Gastroesophageal sphincter (tissue), 4 donors: ENCODE measurements at places on chromosomes 7 and 10.

DNA sequence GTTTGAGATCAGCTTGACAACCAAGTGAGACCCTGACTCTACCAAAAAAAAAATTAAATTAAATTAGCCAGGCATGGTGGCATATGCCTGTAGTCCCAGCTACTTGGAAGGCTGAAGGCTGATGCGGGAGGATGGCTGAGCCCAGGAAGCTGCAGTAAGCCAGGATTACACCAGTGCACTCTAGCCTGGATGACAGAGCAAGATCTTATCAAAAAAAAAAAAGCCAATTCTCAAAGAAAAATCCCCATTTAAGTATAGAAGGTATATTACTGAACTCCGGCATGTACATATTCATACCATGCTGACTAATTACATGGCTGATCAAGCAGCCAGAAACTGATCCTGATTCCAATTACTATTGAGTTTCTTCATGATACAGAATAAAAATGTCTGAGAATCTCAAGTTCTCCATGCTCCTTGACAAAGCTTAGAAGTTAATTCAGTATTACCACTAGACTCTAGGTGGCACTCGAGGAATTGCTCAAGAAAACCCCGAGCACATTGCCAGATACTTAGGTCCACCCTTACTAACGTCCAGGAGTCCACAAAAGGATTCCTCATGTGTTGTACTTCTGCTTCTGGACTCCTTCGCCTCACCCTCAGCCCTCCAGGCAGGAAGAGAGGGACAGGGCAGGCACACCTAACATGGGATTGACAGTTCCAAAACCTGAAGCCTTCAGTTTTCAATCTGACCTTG, 148.9 kb downstream of the PARD3 start:
- ATAC-seq: peak; percentile 88

GRCh38 chr10:71863203-71863602, 12.2 kb upstream of the PSAP start:
- no peak for ATAC-seq

DNA sequence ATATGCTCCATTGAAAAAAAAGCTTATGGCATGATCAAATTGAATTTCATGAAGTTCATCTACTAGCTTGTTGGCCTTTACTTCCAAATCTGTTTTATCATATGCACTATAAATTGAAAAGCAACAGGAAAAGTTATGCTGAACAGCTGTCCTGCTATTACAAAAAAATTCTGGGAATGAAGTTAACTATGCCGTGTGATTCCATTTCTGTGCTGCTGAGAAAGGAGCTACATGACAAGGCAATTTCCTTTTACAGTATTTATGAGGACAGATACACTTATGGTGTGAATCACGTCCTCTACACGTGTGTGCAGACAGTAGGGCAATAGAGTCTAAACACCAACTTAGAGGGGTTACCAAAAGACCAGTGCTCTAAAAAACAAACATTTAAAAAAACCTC, 426.5 kb upstream of the AKR1E2 start:
- no peak for ATAC-seq

- no peak for ATAC-seq
Observed at GRCh38 chr7:3094701-3095445, 51.2 kb upstream of the CARD11 start.

DNA sequence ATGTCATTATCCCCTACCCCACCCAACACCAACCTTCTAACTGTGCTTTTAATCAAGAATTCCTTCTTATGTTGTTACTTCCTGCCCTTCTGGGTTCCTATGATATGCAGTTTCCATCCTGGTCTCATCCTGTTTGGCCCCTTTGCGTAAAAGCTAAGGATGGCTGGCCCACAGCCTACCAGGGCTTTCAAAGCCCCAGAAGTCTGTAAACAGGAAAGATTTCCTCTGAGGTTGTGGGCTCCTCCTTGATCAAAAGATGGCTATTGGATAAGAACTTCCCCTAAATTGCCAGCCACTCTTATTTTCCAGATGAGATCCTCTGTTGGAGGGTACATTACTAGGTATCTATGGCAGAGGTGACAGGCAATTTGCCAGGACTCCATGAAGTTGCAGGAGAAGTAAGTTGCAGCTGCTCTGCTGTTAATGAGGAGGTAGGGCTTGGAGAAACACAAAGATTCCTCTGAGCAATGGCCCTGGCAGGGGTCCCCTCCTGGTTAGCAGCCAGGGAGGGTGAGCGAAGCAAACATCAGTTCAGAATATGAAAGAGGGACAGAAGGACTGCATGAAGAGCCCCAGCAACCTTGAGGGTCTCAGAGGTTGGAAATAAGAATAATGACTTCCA, 32.1 kb downstream of the NRP1 start:
- no peak for ATAC-seq

- no peak for ATAC-seq
Observed at GRCh38 chr10:14681305-14681704, 93.4 kb downstream of the FAM107B start.

GRCh38 chr7:103119791-103120291, 29.1 kb downstream of the NAPEPLD start:
- no peak for ATAC-seq

DNA sequence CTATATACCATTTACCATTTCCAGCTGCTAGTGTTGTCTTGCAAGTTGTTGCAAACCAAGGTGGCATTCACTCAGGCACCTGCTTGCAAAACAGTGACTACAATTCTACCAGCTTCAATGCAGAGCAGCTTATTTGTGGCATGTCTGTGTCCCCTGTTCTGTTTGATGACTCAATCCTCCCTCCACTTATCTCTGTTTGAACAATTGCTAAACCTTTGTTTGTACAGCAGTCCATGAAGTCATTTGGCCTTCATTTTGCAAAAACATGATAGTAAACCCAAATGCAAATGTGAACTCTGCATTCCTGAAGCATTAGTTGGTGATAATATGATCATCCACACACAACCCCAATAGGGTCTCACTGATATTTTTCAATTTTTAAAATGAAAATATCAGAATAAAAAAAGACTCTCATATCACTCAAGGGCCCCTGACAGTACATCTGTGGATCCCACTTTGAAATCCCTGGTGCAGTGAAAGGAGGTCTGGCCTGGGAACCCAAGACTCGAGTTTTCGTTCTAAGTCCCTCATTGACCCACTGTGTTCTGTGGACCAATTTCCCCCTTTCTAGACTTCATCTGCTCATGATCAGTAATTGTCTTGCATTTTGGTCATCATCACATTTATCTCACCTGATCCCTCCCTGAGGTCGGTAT, 425.4 kb downstream of the RPS24 start:
- no peak for ATAC-seq

DNA sequence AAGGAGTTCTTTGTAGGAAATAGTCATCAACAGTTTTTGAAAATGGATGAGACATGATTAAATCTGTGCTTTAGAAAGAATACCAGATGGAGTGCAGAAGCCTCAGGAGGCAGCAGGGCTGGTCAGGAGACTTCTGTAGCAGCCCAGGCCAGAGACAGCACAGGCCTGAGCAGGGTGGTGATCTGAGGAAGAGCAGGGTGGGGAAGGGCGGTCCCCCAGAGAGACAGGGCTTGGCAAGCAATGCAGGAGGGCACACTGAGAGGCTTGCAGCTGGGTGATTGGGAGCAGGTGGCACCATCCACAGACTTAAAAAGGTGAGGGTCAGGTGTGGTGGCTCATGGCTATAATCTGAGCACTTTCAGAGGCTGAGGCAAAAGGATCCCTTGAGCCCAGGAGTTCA, 4.3 kb upstream of the SMKR1 start:
- ATAC-seq: no peak

DNA sequence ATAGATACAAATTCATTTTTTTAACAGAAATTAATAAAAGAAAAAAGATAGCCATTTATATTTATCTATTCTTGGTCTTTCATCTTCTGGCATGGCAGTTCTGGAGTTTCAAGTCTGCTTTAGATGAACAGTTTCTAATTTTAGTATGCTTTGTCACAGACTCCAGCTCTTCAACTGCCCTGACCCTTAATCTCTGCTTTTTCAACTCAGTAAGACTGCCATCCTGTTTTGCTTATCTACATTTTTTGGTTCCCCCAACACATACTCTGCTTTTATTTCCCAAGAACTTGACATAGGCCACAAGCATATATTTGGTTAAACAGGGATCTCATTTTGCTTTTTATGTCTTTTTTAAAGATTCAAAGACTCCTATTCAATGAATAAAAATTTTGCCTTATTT, 309.3 kb upstream of the KCND2 start:
- no peak for ATAC-seq

GRCh38 chr7:128192497-128193142, 48.5 kb upstream of the LEP start:
- no peak for ATAC-seq

DNA sequence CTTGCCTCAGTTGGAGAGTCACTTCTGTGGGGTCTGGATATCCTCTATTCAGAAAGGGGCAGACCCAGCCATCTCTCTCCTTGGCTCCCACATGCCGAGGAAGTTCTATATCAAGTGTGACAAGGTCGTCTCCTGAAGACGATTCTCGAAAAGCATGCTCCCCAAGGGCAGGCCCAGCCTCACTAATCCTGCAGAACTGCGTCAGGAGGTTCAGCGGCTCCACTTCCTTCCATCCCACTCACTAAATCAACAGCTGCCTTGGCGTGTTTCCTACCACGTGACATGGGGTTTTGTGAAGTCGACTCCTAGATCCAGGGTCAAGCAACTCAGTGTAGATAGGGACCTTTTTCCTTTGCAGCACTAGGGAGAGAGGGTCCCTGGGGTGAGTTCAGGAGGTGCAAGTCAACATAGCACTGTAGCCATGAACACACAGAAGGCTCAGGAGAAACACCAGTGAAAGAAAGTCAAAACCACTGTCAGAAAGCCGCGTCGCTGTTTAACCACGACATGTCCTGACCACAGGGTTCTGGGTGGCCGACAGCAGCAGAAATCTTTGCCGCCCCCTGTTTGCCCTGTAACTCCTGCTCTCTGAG, 156.4 kb downstream of the PRPF18 start:
- ATAC-seq: no peak

DNA sequence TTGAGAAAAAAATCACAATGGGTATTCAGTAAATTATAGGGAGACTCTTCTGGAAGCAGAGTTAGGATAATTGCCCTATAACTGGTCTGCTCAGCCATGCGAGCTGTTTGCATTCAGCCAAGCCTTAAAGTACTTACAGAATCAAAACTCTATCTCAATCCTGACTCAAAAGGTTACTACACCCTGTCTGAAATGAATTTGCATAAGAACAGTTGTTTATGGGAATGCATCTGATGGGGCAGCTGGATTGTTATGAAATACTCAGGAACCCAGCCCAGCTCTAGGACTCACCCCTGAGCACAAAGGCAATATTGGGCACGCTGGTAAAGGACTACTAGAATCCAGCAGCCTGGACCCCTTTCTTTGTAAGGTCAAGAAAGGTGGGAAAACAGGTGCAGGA, 38.8 kb downstream of the AKR1B15 start:
- ATAC-seq: no peak

- peak; percentile 78 for ATAC-seq
Observed at GRCh38 chr7:11228515-11228914, 254.8 kb downstream of the PHF14 start.

- no peak for ATAC-seq
Observed at GRCh38 chr10:80081026-80081425, 2.6 kb downstream of the TMEM254 start.

- no peak for ATAC-seq
Observed at GRCh38 chr10:3689871-3690510, 95.0 kb downstream of the KLF6 start.

DNA sequence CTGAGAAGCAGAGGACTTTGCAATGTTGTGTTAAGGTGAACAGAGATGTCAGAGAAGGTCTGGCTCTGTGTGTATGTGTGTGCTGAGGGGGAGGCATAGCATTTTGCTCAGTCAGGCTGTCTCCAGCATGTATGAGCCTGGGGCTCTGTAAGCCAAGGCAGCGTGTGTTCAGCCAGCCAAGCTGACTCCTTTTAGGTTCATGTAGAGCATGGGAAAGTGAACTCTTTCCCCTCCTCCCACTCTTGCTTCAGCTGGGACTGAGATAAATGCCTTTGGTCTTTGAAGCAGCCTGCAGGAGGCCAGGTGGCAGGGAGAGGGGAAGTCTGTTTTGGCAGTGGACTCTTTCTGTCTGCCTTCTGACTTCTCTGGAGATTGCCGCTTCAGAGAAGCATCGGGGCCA, 3.8 kb downstream of the SFXN2 start:
- ATAC-seq: no peak

- ATAC-seq: no peak
Observed at GRCh38 chr7:27030393-27031050, 65.3 kb downstream of the HOXA1 start.

DNA sequence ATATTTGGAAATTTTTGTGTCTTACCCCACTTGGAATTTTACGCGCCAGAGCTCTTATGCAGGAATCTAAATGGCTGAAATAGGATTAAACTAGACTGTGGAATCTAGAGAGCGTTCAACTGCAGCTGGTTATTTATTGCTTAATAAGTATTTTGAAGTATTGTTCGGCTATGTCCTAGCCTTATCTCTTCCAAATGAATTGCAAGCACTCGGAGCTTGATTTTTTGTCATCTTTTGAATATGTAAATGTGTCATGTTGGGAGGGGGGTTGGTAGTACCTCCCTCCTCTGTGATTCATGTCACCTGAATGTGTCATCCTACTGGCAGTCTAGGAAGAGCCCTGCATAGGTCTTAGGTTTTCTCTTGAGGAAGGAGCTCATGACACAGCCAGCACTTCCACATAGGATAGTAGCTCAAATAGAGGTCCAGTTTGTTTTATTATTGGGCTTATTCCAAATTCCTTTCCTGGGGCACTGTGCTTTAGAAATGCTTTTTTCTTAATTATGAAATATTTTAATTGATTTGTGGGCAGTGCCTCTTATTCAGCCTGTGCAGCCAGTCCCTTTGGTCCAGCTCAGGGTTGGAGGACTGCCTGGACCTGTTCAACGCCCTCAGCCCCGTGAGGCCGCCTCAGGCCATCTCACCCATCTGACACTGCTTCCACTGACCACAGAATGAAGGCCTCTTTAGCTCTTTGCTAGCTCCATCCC, 22.5 kb upstream of the TRIL start:
- ATAC-seq: peak; percentile 51

DNA sequence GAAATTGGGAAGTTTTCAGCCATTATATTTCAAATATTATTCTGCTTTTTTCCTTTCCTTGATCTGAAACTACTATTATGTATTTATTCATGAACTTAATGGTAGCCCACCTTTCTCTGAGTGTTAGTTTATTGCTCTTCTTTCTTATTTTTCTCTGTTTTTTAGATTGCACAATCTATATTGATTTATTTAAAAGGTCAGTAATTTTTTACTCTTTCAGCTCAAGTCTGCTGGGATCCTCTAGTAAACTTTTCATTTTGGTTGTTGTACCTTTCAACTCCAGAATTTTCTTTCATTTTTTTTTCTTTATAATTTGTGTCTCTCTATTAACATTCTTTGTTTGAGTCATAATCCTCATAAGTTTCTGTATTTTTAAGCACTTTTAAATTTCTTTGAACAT, 529.4 kb upstream of the POT1 start:
- ATAC-seq: no peak

GRCh38 chr7:155584763-155585531, 38.6 kb upstream of the CNPY1 start:
- peak; percentile 48 for ATAC-seq
